ENCODE measurements at places on chromosomes 5 and 9. TPM values are rescaled to one million over a fixed set of nuclear protein-coding genes. Genes with fewer than 3 reads are reported as not detected.

Gene PCYOX1L
- total RNA-seq, result 6.6 TPM

Gene TNC
- 44.6 TPM for total RNA-seq

Gene UBE2R2
- 21.2 TPM for total RNA-seq

DNA sequence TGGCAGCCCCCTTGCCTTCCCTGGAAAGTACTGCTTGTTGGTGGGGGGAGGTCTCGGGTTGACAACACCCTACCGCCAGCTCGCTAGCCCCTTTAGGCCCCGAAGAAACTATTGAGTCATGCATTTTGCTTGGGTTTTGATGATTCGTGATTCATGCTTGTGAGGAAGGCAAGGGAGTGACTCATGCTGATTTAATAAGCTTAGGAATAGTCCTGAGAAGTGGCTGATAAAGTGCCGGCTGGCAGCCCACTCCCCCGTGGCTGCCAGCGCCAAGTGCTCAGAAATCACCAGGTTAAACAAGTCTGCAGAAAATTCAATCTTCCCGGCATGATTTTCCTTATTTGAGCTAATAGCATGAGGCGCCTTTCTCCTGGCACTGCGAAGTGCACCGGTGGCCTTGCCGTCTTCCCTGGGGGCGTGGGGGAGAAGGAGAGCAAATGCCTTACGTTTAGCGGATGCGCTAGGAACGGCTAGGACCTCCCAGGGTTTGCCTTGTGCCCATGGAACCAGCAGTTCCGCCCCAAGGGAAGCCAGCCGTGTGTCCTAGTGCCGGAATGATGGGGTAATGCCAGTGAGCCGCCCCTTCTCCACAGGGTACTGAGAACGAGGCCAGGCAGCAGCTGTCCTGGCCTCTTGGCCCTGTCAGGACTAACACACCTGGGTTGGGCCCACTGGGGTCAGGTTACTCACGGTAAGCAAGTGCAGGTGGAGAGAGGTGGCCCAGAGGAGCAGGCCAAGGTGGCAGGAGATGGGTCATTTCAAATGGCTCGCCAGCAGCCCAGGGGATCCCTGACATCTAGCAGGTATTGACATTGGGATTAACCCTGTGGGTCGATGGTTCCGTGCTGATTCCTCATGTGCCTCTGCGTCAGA, 151.9 kb downstream of the MACROH2A1 start:
- H3K27ac ChIP-seq, result no peak overlapping the region
- no peak overlapping the region for H3K4me3 ChIP-seq
- H3K36me3 ChIP-seq, result no peaks in the 10 kb centered on the region
- H3K4me1 ChIP-seq, result no peaks in the 10 kb centered on the region
- no peaks in the 10 kb centered on the region for H3K27me3 ChIP-seq
- peak; percentile 10 for DNase-seq

DNA sequence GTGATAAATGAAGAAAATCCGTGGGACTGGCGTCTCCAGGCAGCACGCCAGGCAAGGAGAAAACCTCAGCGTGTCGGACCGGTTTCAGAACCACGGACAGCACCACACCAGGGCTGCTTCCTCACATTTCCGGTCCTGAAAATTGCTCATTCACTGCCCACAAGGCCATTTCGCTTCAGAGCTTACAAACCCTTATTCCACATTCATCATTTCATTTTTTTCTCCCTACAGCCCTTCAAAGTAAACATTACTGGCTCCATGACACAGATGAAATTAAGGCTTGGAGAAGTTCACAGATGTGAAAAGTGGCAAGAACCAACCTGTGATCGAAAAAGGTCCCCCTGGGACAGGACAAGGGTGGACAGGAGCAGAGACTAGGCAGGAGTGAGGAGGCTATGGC, 1.5 kb upstream of the GPRIN1 start:
- no peak overlapping the region for H3K4me3 ChIP-seq
- H3K27ac ChIP-seq, result no peak overlapping the region
- no peaks in the 10 kb centered on the region for H3K36me3 ChIP-seq
- DNase-seq, result peak; percentile 34
- H3K27me3 ChIP-seq, result peaks cover 23% of the 10 kb centered on the region

DNA sequence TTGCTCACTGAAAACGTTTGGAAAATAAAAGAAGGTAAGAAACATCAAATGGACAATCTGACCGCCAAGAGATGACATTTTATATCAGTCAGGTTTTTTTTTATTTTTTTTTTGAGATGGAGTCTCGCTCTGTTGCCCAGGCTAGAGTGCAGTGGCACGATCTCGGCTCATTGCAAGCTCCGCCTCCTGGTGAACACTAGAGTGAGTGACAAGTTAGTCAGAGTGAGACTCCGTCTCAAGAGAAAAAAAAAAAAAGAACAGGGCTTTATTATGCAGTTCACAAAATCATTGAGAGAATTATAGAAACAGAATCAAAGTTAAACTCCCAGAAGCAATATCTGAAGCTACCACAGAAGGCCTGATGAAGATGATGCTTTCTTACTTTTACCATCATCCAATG, 70.1 kb downstream of the DTWD2 start:
- no peak overlapping the region for H3K27ac ChIP-seq
- H3K36me3 ChIP-seq, result no peaks in the 10 kb centered on the region
- H3K27me3 ChIP-seq, result no peaks in the 10 kb centered on the region
- DNase-seq, result no peak
- no peaks in the 10 kb centered on the region for H3K4me1 ChIP-seq
- no peak overlapping the region for H3K4me3 ChIP-seq

Data from breast epithelium (tissue), 4 donors.